ENCODE measurements at places on chromosomes 7 and 10.

- no peak for DNase-seq
Measured at GRCh38 chr10:132507956-132508490, 29.6 kb upstream of the INPP5A start.

DNA sequence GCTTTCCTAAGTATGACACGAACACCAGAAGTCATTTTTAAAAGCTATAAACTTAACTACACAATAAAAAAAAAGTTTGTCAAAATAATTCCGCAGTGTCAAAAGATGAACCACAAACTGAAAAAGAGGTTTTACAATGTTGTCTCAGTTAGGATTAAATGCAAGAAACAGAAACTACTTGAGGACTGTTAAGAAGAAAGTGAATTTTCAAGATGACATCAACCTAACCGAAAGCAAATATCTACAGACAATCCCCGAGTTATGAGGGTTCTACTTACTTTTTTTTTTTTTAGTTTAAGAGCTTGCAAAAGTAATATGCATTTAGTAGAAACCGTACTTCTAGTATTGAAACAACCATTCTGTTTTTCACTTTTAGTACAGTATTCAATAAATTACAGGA lies 62.3 kb downstream of the TFPI2 start:
- no peak for DNase-seq

GRCh38 chr10:132446661-132447445 lies 49.9 kb downstream of the PWWP2B start:
- DNase-seq: peak; percentile 88

GRCh38 chr10:130424418-130424817 lies 288.2 kb downstream of the GLRX3 start:
- DNase-seq: no peak

GRCh38 chr10:5752301-5752871 lies 60.8 kb downstream of the GDI2 start:
- no peak for DNase-seq

DNA sequence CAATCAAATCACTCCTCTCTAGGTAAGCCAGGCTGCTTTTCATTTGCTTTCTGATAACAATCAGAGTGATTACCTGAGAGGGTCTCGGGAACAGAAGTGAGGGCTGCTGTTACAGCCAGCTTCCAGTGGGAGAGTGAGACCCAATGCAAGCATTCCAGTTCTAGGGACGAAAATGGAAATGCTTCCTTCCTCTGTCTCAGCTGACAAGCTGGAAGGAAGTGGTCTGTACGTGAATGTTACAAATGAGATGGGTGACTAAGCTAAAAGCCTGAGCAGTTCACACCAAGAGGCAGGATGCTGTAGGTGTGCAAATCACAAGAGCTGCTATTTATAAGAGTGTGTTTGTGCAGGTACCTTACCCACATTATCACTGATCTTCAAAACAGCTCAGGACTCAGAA lies 772.4 kb downstream of the GRID1 start:
- no peak for DNase-seq

DNA sequence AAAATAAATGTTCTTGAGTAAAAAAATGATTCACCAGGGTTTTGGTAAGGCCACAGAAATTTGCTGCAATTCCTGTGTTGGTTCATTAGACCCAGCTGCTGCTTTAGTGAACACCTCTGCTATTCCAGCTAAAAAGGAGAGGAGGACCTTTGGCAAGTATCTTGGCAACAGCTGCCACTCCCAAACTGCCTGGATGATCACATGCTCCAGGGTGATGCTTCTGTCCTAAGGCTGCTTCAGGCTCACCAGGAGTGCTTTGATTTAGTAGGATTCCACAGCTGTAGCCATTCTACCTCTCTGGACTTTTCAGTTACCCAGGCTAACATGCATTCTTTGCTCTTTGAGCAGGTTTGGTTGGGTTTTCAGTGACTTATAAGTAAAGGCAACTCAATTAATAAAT lies 82.6 kb upstream of the NPVF start:
- no peak for DNase-seq

DNA sequence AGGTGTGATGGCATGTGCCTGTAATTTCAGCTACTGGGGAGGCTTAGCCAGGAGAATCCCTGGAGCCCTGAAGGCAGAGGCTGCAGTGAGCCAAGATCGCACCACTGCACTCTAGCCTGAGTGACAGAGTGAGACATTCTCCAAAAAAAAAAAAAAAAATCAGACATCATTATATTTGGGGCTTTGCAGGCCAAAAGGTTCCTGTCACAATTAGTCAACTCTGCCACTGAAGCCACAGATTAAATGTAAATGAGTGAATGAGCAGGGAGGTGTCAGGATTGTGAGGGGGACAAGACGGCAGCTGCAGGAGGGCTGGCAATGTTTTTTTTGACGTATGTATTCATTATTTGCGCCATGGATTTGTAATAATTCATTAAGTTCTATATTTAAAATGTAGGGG lies 3.3 kb downstream of the ZNF33B start:
- no peak for DNase-seq

DNA sequence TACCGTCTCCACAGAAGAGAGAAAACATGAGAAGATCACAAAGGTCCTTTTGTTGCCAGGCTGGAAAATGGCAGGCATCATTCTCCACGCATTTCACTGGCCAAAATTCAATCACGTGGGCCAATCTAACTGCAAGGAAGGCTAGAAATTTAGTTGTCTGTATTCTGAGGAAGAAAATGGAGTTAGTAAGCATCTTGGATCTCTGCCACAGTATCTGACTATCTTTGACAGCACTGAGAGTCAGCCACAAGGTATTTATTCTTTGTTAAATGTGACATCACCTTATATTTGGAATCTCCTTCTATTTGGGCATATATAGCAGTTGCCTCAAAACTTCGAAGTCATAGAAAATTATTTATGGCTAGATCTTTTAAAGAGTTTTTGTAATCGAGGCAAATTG lies 213.9 kb downstream of the NSUN6 start:
- no peak for DNase-seq

DNA sequence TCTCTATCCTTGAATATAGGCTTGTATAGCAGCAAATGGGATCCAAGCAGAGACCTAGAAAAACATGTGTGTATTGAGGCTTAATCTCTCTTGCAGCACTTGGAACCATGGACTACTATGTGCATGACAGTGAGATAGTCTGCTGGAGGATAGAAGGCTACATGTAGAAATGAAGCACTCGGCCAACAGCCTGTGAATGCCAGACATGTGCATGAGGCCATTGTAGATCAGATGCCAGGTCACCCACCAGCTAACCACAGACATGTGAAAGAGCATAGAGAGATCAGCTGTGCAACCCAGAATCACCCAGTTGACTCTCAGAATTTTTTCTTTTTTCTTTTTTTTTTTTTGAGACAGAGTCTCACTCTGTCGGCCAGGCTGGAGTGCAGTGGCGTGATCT lies 90.9 kb downstream of the NT5C2 start:
- DNase-seq: no peak

DNA sequence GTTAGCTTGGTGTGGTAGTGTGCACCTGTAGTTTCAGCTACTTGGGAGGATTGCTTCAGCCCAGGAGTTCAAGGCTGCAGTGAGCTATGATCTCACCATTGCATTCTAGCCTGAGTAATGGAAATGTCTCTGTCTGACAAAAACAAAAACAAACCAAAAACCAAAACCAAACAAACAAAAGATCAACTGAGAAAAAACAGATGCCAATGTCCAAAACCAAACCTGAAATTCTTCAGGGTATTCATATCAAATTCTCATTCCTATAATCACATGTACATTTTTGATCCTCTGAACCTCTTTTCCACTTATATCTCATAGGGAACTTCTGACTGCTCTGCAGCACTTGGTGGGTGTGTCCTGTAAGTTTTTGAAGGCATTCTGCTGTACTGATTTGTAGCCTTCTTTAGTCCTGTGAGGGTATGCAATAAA lies 87.0 kb downstream of the CDK6 start:
- DNase-seq: no peak

- DNase-seq: peak; percentile 33
Measured at GRCh38 chr7:131107337-131108211, 220.1 kb upstream of the MKLN1 start.

GRCh38 chr10:64867501-64867962 lies 1346.3 kb downstream of the REEP3 start:
- DNase-seq: no peak

DNA sequence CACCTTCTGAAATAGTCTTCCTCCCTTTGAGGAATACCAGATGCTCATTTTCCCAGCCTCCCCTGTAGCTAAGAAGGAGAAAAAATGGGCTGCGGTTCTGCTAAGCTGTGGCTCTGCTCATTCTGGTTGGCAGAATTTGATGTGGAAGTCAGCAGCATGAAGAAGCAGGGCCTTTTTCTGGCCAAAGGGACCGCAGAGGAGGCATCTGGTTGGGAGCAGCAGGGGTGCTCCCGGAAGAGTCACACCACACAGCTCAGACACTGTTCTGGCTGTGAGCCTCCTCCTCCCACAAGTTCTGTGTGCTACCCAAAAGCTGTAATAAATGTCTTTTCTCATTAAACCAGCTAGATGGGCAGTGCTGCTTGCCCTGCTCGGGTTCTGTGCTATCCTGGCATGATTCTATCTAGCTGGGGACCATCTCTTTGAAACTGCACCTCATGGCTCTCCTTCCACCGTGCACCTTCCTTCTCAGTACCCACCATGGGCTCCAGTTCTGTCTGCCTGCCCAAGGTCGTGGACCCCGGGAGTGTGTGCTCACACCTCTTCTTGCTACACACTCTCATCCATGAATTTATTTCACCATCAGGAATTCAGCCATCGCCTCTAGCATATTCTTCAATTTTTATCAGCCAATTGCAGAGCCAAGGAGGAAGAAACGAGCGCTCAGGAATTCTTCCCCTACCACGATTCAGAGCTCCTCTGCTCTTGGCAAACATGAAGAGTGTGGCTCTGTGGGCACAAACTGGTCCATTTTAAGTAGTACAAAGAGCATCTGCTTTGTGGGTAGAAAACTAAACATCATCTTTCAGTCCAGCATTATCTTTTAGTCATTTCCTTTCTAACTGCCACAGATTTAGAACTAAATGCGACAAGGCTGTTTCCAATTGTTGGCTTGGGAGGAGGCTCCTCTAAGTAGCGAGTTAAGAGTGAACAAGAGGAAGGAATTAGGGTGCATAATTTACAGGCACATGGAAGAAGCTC lies 76.9 kb downstream of the FAM171A1 start:
- DNase-seq: no peak

DNA sequence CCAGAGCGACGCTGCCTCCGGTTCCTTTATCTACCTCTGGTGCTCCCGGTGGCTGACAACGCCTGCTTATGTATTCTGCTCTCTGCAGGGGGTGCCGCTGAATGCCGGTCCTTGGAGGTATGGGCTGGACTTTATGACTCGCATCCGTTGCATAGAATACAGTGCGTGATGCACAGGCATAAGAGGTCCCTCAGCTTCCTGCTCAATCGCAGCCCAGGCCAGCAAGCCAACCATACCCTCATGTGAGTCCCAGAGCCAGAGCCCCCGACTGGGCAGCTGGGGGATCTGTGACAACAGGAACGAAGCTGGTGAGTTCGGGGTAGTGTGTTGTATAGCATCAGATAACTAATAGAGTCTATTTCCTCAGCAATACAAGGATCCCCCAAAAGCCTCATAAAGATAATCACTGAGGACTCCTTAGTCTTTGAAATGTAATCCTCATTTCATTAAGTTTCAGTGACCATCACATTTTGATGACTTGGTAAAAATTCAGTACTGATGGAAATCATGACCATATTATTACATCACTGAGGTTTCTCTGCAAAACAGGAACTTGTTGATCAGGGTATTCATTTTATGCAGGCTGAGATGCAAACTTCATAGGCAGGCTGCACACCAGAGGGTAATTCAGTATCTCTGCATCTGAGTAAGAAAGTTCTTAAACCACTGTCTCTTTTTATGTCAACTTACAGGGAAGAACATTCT lies 607.8 kb downstream of the PTPRN2 start:
- no peak for DNase-seq

- DNase-seq: peak; percentile 46
Measured at GRCh38 chr10:11472158-11472753, 139.2 kb downstream of the USP6NL start.

GRCh38 chr7:2037808-2038522 lies 194.8 kb downstream of the MAD1L1 start:
- DNase-seq: peak; percentile 43

DNA sequence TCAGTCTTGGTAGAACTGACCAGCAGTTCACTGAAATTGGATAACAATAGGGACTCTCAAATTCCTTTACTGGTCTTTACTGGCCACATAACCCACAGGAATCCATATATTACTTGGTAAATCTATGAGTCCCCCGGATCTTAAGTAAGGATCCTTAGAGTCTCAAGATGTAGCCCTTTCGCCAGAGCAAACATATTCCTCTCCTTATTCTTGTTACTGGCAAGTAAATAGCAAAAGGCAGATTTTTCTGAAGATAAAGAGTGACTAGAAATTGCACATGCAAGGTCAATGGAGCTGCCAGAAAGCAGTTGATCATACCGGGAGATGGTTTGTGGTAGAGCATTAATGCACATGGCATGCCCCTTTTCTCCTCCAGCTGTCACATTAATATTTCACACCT lies 283.0 kb downstream of the HDAC9 start:
- no peak for DNase-seq

DNA sequence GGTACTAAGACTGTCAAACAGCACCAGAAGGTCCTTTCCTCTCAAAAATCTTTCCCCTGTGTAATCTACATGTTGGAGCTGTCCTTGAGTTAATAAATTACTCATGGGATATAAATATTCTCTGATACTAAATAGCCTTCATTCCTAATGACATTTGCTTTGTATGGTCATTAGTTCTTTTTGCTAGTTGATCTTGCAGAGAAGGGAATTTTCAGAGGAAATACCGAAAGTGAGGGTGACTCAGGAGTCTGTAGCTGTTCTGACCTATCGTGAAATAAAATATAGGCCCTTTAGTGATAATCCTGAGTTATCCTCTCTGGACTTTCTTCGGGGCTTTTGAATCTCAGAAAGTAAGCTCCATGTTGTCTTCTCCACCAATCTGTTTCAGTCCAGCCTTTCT lies 19.4 kb upstream of the CLDN12 start:
- DNase-seq: no peak

DNA sequence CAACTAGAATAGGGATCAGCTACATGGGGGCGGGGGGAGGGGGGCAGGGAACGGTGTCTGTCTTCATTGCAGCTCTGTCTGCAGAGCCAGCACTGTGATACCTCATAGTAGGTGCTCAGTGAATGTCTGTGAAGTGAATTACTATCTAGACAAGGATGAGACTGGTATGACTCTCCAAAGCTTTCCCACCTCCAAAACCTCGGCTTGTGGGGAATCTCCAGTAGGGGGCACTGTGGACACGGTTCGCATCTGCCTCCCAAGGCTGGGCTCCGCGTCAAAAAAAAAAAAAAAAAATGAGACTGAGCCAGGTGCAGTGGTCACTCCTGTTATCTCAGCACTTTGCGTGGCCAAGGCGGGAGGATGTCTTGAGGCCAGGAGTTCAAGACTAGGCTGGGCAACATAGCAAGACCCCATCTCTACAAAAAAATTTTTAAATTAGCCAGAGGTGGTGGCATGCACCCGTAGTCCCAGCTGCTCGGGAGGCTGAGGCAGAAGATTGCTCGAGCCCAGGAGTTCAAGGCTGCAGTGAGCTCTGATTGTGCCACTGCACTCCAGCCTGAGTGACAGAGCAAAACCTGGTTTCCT lies 9.6 kb downstream of the TRIM56 start:
- no peak for DNase-seq
